Fibroblast of lung (primary cell): ENCODE measurements at places on chromosomes 5 and 9.
A peak's percentile ranks its signal among the peaks of the same experiment; 100 is the strongest.

- peak; percentile 78 for DNase-seq
Observed at GRCh38 chr5:138461343-138462125, 3.7 kb upstream of the EGR1 start.

GRCh38 chr5:180284149-180284548, 7.7 kb downstream of the MAPK9 start:
- no peak for DNase-seq

DNA sequence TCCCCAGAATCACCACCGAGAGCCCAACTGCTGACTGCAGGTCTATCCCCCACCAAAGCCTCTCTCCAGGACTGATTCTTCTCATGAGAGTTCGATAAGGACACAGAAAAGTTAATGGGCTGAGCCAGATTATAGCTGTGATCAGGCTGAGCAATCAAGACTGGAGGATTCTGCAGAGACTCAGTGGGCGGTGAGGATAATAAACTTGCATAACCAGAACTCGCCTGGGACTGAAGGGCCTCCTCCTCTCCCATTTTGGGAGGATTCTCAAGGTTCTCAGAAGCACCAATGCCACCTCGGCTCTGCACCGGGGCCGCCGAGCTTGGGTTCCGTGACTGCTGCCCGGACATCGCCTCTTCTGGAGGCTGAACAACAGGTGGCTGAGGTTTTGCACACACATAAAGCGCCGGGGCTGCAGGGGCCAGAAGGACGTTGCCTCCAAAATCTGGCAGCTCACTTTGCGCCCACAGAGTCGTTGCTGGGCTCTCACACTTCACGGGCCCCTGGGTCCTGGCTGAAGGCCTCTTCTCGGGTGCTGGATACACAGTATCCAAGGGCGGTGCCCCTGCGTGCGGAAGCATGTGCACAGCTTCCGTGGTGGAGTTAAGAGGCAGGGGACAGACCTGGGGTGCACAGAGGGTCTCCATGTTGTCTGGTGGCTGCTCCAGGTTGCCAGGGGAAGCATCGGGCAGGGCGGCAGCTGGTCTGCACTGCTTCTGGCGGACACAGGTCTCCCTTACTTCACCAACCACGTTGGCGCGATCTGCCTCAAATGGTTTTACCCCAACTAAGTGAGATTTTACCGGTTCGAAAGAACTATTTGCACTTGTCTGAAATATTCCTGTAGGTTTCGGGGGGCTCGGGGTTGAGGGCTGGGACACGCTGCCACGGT, 7.6 kb downstream of the SEC16A start:
- DNase-seq = no peak

GRCh38 chr9:14061936-14062585, 251.9 kb downstream of the NFIB start:
- DNase-seq = peak; percentile 33
